Kidney (tissue), 22 donors: ENCODE measurements at places on chromosomes 11 and 22.

- DNase-seq = no peak
These were observed 184.4 kb upstream of the NCAM1 start for GRCh38 chr11:112776834-112777233.

- DNase-seq = no peak
These were observed 883.3 kb downstream of the BRD1 start for GRCh38 chr22:48944433-48944750.

GRCh38 chr22:34493486-34493885, 572.5 kb upstream of the ISX start:
- no peak for DNase-seq

- DNase-seq = no peak
These were observed 77.1 kb downstream of the UVRAG start for GRCh38 chr11:75891947-75892739.

GRCh38 chr11:128927683-128928336, 14.9 kb downstream of the TP53AIP1 start:
- DNase-seq = no peak

GRCh38 chr11:121841487-121842191, 274.4 kb downstream of the BLID start:
- peak; percentile 36 for DNase-seq

GRCh38 chr11:120786206-120786735, 237.6 kb upstream of the TBCEL start:
- DNase-seq = no peak

- no peak for DNase-seq
These were observed 4.1 kb upstream of the NUDT8 start for GRCh38 chr11:67633758-67634365.

DNA sequence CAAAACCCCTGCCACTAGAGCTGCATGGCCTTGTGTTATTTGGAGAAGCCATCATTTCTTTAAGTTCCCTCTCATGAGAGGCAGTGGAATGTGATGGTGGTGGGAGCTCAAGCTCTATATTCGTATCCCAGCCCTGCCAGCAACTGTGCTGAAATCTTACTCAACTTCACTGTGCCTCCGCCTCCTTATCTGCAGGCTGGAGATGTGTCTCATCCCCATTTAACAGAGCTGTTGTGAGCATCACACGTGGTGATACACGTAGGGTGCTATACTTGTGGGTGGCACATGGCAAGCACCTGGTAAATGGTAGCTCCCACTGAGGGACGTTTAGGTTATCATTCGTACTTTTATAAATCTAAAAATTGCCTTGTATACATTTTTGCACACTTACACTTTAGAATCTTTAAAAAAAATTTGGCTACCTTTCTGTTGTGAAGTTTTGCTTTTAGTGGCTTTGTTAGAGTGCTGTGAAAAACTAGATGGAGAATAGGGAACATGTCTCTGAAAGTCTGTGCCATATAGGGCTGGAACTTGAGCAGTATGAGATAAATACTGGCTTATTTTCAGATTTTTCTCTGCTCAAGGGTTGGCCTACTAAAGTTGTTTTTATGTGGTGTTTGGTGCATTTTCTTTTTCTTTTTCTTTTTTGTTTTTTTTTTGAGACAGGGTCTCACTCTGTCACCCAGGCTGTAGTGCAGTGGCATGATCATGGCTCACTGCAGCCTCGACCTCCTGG, 23.2 kb downstream of the TNRC6B start:
- no peak for DNase-seq
